Fibroblast of skin of abdomen (primary cell): ENCODE measurements at places on chromosomes 16 and 17.
A peak's percentile ranks its signal among the peaks of the same experiment; 100 is the strongest.

- DNase-seq, result peak; percentile 44
These were observed 46.3 kb downstream of the SNX11 start for GRCh38 chr17:48153691-48154358.

DNA sequence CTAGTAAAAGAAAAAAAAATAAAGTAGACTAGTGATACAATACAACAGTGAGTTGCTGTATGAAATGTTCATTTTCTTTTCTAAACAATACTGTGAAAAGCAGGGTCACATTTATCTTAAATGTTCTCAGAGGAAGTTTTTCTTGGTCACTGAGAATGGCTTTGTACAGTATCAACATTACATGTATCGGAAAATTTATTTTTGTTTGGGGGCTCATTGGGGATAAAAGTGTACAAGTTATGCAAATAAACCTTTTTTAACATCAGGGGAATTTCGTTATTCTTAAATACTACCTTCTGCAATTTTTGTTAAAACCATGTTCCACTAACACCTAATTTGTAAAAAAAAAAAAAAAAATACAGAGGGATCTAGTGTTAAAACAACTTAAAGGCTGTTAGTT lies 8.7 kb upstream of the ZNF594 start:
- DNase-seq, result no peak

DNA sequence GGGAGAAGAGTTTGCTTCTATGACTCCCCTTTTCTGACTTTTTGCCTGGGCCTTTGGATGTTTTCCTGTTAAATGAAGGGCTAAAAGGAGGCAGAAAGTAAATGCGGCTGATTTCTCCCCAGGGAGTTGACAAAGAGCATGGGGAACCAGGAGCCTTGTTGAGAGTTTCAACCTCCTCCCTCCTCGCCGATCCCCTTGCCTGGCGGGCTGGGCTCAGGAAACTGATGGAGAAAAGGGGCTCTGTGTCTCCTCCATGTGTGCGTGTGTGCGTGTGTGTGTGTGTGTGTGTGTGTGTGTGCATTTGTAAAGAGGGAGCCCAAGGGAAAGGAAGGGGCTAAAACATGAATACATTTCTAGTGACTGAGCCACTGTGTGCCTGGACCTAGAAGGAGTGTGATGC lies 94.5 kb downstream of the ZDHHC7 start:
- no peak for DNase-seq

GRCh38 chr17:2042390-2042847 lies 597 bp downstream of the OVCA2 start:
- DNase-seq, result peak; percentile 52

GRCh38 chr16:2086812-2087747 lies 39.3 kb downstream of the TSC2 start:
- no peak for DNase-seq

GRCh38 chr16:16960785-16961184 lies 510.0 kb downstream of the XYLT1 start:
- DNase-seq, result no peak

- DNase-seq, result peak; percentile 63
These were observed 38.9 kb downstream of the KANSL1 start for GRCh38 chr17:46154151-46154816.

DNA sequence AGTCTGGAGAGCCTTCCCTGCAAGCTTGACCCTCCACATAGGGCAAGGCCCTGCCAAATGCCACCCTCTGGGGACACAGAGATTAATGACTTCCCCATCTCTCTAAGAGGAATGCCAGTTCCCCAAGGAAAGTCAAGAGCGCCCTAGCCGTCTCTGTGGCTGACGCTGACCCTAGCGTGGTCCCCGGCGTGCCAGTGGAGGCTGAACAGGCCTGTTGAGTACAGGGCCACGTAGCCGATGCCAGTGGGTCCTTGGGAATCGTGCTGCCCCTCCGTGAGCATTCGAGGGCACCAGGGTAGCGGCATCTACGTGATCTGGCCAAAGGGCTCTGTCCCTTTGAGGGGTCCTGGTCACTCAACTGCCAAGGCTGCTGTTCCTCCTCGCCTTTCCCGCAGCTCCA lies 17.2 kb downstream of the TMEM204 start:
- DNase-seq, result no peak

DNA sequence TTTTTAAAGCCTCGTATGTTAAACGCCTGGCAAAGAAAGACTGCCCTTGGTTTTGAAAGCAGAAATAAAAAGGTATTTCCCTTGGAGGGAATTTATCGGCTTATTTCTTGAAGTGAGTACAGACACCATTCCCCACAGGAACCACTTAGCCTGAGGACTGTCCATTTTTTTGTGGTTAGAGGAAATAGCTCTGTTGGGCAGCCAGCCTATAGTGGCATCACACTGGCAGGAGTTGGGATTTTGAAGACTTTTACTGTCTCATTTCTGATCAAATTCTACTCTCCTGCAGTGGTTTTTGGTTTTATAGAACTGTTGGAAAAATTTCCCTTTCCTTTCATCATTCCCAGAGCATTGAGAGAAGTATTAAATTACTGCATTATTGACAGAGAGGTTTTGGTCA lies 34.1 kb upstream of the CDC6 start:
- DNase-seq, result no peak

- DNase-seq, result no peak
These were observed 4.6 kb downstream of the IGFBP4 start for GRCh38 chr17:40447806-40448205.

DNA sequence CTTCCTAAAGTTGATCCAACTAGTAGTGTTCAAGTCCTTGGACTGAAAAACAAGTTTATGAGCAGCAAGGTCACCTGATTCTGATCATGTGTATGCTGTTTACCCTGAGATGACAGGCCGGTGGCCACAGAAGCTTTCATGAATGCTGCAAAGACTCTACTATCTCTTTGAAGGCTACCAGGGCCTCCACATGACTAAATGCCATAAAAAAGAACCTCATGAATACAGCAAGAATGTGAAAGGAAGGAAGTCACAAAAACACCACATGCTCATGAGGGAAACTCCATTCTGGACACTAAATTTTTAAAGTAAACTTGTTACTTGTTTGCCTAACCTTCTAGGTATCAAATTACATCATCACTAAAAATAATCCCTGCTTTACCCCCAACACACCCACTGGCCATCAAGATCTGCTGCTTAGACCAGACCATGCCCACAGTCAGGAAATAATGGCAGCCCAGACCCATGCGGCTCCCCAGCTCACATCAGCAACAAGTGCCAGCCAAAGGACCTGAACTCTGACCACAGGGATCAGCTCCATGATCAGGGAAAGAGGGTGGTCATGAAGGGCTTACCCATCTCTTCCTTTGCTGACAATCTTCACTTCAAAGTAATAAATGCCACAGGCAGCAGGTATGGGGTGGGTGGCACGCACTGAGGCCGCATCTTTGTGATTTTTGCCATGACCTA lies 1.4 kb downstream of the RANBP10 start:
- DNase-seq, result no peak

DNA sequence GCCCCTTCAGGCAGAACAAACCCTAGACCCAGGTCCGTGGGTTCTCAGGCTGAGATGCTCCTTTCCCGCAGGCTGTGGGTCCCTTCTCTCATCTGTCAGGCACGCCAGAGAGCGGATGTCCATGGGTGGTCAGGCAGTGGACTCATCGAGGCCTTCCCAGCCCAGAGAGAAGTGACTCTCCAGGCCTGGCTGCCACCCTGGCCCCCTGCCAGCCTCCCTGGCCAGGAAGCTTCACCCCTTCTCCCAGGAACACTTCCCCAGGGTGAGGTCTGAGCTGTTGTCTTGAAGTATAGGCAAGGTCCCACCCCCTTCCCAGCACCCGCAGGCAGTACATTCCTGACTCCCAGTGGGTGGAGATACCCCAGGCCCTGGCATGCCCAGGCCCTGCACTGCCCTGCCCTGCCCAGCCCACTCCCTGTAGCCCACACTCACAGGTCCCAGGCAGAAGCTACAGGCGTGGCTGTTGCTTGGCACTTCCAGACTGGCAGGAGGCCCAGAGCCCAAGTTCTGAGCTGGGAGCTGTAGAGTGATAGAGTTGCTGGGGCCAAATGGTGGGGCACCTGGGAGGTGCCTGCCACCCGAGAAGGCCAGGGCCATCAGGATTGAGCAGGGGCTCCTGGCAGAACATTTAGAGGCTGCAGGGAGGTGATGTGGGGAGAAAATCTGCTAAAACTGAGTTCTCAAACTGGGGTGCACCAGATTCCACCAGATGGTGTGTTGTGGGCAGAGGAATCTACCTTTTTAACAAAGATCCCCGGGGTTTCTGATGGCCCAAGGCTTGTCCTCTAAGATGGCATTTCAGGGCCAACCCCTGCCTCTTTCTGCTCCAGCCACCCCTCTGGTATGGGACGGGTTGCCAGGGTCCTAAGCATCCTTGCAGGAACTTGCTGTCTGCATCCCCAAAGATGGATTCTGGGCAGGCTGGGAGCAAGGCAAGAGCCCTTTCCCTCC lies 6.7 kb downstream of the ITGA3 start:
- peak; percentile 38 for DNase-seq

- no peak for DNase-seq
These were observed 6.6 kb upstream of the SNAI3 start for GRCh38 chr16:88692861-88693260.

DNA sequence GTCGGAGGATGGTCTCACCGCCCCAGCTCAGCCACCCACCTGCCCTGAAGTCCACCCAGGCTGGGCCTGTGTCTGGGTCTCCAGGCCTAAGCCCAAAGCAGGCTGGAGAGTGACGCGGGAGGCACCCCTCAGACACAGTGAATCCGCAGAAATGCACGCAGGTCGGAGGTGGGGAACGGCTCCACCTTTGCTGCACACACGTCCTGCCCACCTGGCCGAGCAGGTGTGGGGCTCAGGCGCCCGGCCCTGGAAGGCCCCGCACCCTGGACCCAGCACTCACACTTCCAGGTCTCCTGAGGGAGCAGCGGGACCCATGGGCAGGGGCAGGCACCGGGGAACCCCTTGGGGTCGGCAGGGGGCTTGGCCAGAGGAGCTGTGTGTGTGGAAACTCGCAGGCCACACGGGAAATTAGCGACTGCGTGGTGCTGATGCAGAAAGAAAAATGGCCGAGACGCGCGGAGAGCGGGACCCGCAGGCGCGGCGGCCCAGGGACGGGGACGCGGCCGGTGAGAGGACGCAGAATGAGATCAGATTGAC lies 10.7 kb downstream of the CYBC1 start:
- no peak for DNase-seq

DNA sequence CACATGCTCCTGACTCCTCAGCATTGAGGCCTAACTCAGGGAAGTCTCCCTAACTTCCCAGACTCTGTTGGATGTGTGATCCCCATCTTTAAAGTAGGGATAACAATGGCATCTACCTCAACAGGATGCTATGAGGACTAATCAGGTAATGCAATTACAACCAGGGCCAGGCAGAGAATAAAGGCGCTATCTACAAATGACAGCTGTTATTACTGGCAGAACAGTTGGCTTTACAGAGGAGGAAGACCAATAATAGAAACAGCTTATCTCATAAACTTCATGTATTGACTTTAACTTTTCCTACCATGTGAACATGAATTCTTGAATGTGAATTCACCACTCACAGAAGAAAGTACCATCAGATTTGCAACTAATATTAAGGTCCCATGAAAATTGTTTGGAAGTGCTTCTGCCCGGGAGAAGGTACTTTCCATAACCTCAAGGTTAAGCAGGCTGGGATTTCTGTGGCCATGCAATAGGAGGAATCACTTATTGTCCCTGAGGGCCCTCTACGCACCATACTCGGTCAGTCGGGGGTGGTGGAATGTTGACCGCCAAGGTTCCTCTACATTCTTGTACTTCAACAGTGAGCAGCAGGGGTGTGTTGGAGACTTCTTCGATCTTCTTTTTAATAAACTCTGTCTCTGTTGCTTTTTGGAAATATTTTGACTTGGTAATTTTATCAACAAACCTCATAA lies 22.6 kb upstream of the ERN1 start:
- no peak for DNase-seq

- peak; percentile 67 for DNase-seq
These were observed 92.8 kb downstream of the IRX3 start for GRCh38 chr16:54193665-54194333.

- DNase-seq, result peak; percentile 73
These were observed 3.1 kb downstream of the RNF227 start for GRCh38 chr17:7912927-7913524.

DNA sequence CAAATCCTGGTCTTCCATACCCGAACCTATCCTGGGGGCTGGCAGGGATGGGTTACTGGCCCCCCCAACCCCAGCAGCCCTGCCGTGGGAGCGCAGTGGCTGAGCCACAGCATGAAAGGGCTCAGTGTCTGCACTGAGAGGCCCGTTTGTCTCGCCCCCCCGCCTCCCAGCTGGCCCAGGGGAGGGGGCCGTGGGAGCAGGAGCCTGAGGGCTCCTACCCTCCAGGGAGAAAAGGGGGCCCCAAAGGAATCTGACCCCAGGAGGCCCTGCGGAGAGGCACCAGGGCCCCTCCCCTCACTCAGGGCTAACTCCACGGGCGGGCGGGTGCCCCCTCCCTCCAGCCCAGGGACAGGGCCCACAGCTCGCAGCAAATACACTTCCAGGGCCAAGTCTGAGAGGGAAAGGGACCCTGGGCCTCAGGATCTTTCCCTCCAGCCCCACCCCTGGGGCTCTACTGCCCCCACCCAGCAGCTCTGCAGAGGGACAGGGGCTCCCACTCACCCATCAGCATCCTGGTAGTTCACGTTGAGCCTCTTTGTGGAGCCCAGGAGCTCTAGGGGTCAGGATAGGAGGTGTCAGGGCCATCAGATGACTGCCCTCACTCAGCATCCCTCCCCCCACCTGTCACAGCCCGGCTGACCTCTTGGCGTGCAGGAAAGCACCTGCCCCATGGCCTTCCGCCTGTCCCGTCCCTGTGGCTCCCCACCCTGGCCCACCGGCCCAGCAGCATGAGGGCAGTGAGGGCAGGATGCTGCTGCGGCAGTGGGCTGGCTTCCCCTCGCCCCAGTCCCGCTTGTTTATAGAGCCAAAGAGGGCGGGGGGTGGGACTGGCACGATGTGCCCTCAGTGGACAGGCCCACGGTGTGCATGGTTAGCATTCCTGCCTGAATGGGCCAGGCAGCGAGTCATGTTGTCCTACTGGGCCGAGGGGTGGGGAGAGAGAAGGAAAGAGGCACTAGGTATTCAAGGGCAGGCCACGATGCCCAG lies 7.3 kb downstream of the CASKIN2 start:
- DNase-seq, result no peak

GRCh38 chr17:32558997-32559650 lies 72.3 kb downstream of the CDK5R1 start:
- DNase-seq, result no peak

GRCh38 chr17:74431568-74432423 lies at the start of gene GPRC5C:
Gene GPRC5C (plus strand): TSS chr17:74432088. CDS start chr17:74439777, 7,689 bp downstream.
- DNase-seq, result peak; percentile 10

DNA sequence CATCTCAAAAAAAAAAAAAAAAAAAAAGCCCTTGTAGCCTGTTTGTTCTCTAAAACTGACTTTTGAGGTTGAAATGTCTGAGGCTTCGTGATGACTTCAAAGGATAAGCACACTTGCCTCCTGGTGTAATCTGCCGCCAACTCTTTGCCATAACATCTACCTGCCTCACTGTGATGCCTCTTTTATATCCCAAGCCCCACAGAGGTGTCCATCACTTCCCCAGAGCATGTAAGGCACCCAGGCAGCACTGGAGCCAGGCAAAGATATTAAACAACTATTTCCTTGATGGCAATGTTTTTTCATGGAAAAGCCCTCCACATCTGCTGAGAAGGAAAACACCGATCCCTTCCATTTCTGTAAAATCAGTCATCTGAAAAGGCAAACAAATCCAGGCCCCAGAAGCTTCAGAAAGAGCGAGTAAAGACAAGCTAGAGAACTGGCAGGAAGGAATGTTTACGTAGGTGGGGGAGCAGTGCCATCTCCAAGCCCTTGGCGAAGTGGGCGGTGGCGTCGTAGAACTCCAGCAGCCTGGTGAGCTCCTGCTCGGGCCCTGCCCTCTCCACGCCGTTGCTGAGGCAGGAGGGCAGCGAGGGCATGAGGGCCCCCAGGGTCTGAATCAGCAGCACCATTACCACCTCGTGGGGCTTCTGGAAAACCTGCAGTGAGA lies 28.6 kb downstream of the COG7 start:
- DNase-seq, result no peak

GRCh38 chr17:65278050-65278819 lies 141.1 kb downstream of the RGS9 start:
- peak; percentile 76 for DNase-seq
